Vein endothelial cell (primary cell): ENCODE measurements at places on chromosomes 2 and 18. TPM values are rescaled to one million over a fixed set of nuclear protein-coding genes. Genes with fewer than 3 reads are reported as not detected.

Gene GPBAR1
- 0.10 and 0.33 TPM in 2 replicates for total RNA-seq

Gene ST6GAL2
- 0.57 and 0.65 TPM in 2 replicates for total RNA-seq

Gene COL3A1
- 6.2 and 11.0 TPM in 2 replicates for total RNA-seq

Gene ZNF397
- 7.2 and 8.5 TPM in 2 replicates for total RNA-seq

Gene RAB27B
- under 0.01 and 0.10 TPM in 2 replicates for total RNA-seq

Gene ZRANB3
- 5.9 and 8.0 TPM in 2 replicates for total RNA-seq

Gene REG3G
- total RNA-seq: not detected in 2 replicates

Gene FEV
- total RNA-seq: not detected in 2 replicates

Gene SERPINB12
- total RNA-seq: not detected in 2 replicates

Gene STARD6
- total RNA-seq: 0.29 and 0.33 TPM in 2 replicates

Gene CCDC141
- under 0.01 and 0.10 TPM in 2 replicates for total RNA-seq

Gene ASPRV1
- 0.33 and 0.38 TPM in 2 replicates for total RNA-seq
